Astrocyte of the hippocampus (primary cell): ENCODE measurements at places on chromosomes 5 and 9.

- peak; percentile 95 for DNase-seq
Measured at GRCh38 chr5:169300468-169301385, at the start of gene SLIT3. TSS of gene SLIT3 (minus strand) at chr5:169301139. CDS start at chr5:169300709, 430 bp downstream.

DNA sequence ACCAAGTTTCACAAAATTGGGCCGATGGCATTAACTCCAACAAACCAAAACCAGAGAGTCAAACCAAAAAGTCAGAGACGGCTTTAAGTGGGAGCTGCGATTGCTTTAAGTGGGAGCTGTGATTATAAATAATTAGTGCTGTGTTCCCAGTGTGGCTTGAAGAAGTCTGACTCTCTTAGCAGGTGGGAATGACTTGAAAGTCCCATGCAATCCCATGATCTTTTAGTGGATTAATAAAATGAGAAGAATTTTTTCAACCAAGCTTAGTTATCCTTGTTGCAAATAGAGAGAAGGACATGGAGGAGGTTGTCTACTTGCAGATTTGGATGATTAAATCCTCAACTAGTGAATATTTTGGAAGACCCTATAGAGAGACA, 68.5 kb downstream of the MYO10 start:
- no peak for DNase-seq

GRCh38 chr5:100505984-100506670, 29.0 kb upstream of the FAM174A start:
- peak; percentile 78 for DNase-seq

- DNase-seq = no peak
Measured at GRCh38 chr9:19160085-19160484, 32.8 kb upstream of the PLIN2 start.

GRCh38 chr5:141565826-141566570, 52.8 kb downstream of the DIAPH1 start:
- no peak for DNase-seq

GRCh38 chr5:84088996-84089395, 295.7 kb downstream of the EDIL3 start:
- peak; percentile 8 for DNase-seq

DNA sequence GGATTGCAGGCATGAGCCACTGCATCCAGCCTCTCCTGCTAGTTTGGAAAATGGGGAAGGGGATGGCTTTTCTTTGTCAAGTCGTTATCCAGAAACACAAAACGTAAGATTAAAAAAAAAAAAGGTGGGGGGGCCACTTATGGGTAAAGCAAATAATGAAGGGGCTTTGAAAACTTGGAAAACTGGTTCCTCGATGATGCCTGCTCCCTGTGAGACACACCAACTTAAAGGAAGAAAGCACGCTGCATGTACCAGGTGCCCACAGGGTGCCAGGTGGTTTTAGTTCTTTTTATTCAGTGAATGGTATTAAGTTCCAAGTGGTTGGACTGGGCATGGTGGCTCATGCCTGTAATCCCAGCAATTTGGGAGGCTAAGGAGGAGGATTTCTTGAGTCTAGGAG, 170.1 kb downstream of the GOLPH3 start:
- no peak for DNase-seq

GRCh38 chr5:4542145-4542778, 597.9 kb upstream of the ADAMTS16 start:
- DNase-seq = no peak

DNA sequence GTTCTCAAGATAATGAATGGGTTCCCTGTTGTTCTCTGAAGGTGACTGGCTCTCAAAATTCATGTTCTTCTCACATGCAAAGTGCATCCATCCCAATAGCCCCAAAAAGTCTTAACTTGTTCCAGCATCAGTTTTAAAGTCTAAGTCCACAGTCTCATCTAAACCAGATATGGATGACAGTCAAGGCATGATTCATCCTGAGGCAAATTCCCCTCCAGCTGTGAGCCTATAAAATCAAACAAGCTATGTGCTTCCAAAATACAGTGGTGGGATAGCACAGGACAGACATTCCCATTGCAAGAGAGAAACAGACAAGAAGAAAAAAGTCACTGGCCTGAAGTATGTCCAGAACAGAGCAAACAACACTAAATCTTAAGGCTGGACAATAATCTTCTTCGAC, 25.4 kb downstream of the FBXO10 start:
- DNase-seq = peak; percentile 13
